ENCODE measurements at places on chromosomes 16 and 17.

DNA sequence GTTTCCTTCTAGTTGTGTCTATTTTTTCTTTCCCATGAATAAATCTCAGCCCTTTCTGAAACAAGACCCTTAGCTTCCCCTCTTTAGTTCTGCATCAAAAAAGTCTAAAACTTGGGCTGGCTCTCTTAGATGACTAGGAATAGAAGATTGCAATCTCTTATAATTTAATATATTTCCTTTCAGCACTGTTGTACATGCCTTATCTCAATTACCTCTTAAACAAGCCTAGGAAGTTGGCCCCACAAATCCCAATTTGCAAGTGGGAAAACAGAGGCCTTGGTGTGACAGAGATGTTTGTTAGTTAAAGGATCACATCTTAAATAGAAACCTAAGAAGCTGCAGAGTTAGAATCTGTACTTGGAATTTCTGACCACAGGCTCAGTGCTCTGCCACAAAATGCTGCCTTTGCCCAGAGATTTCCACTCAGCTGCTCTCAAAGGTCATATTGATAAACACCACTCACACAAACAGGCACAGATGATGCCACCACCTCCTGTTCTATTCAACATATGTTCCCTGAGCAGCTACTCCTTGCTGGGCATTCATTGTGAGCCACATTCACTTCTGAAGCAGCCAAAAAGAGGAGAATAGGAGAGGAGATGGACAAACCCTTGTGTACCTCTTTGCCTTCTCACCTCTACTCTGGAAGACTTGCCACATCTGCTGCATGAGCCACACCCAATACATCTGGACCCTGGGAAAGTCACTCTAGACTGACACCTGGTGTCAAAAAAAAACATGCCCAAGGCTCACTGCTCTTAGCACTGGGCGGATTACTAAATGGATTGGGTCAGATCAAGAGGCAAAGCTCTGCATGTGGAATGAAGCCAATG, 5.5 kb downstream of the CCDC182 start:
- DNase-seq = peak; percentile 22

DNA sequence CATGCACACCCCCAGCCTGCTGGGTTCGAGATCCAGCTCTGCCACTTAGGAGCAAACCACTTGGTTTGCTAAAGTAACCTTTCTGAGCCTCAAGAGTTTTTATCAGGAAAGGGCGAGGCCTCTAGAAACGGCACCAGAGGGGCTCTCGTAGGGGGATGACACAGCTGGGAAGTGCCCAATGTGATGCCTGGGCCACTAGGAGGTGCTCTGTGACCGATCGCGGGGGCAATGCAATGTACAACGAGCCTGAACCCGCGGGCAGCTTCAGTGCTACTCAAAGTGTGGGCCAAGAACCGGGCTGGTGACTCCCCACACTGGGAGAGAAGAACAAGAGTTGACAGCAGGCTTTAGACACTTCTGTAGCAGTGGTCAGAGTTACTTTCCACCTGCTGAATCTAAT, 9.4 kb downstream of the C16orf89 start:
- DNase-seq = peak; percentile 27

- no peak for DNase-seq
Observed at GRCh38 chr17:83129676-83130075, 50.3 kb downstream of the METRNL start.

DNA sequence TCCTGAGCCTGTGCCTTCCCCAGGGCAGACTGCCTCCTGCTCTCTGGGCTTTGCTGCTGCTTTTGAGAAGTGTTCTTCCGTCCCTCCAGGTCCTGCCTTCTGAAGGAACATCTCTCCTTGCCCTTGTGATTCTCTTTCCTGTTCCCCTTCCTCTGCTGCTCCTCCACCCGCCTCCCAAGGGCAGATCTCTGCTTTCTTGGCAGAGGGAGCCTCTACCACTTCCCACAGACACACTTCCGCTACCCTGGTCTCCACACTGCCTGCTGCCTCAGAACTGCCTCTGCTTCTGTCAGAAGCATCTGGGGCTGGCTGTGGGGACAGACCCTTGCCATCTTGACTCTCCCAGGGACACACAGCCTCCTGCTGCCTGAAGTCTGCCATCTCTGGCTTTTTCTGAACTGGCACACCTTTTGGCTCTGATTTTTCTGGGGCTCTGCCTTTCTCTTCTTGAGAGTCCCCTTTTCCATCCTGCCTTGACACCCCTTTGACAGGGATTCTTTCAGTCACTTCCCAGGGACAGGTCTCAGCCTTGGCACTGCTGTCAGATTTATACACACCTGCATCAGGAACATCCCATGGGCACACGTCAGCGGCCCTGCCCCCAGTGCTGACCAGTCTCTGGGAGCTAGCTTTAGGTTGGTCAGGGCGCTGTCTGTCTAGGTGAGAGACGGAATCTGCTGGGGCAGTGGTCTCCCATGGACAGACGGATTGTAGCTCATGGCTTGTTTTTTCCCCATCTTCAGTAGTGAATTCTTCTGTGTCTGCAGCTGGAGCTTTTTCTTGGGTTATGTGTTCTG, 16.6 kb downstream of the GPR179 start:
- no peak for DNase-seq

GRCh38 chr17:9363440-9364350, 211.9 kb downstream of the STX8 start:
- DNase-seq = peak; percentile 87

DNA sequence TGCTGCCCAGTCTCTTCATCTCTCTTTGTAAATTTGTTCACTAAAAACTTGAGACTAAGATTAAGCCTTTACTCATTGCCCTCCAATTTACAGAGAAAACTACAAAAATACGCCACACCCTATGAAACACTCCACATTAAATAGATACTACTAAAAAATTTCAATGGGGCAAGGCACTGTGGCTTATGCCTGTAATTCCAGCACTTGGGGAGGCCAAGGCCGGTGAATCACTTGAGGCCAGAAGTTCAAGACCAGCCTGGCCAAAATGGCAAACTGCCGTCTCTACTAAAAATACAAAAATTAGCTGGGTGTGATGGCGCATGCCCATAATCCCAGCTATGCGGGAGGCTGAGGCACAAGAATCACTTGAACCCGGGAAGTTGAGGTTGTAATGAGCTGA, 3.8 kb downstream of the UBE2O start:
- peak; percentile 18 for DNase-seq

GRCh38 chr17:59331929-59332748, 684 bp downstream of the YPEL2 start:
- no peak for DNase-seq

GRCh38 chr16:78211020-78211599, 111.7 kb downstream of the WWOX start:
- no peak for DNase-seq

DNA sequence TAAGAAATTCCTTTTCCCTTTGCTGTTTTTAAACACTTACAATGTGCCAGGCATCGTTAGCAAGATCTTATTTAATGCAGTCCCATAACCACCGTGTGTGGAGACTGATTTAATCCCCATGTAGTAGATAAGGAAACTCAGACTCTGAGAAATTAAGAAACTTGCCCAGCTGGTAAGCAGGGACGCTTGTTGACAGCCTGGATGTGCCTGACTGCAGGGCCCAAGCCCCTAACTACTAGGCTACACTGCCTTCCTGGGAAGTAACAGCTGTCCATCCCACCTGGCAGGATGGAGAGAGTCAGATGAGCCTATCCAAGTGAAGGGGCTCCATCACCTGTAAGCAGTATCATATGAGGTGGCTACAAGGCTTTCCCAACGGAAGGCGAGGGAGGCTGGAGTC, 23.1 kb downstream of the CDK5RAP3 start:
- no peak for DNase-seq

GRCh38 chr17:56596691-56597494, 3.4 kb downstream of the NOG start:
- no peak for DNase-seq

DNA sequence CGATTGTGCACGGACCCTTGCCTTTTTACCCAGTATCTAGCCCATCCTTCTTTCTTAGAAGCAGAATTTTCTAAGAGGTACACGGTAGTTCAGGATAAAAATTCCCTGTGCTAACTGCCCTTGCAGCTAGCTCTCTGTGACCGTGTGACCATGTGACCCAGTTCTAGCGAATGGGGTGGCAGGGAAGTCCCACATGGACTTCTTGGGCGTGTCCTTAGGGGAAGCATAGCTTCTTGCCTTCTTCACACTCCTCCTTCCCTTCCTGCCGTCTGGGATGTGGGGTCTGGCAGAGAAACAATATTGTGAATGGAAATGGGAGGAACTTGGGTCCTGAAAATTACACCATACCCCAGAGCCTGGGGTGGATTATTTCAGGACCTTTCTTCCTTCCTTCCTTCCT, 670.7 kb downstream of the MAF start:
- no peak for DNase-seq

GRCh38 chr16:10565167-10565566, 15.2 kb downstream of the EMP2 start:
- DNase-seq = peak; percentile 82

DNA sequence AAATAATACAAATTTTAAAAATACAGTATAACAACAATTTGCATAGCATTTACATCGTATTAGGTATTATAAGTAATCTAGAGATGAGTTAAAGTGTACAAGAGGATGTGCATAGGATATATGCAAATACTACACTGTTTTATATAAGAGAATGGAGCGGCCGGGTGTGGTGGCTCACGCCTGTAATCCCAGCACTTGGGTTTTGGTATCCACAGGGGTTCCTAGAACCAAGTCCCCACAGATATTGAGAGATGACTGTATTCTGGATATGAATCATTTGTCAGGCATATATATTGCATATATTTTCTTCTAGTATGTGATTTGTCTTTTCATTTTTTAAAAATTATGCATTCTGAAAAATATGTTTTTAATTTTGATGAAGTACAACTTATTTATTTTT, 77.5 kb upstream of the MSI2 start:
- no peak for DNase-seq

GRCh38 chr16:54289945-54290832, 3.6 kb upstream of the IRX3 start:
- DNase-seq = no peak

GRCh38 chr16:26614237-26614841, 452.4 kb upstream of the C16orf82 start:
- DNase-seq = no peak

GRCh38 chr17:7133424-7133823, 18.8 kb upstream of the ASGR2 start:
- no peak for DNase-seq

GRCh38 chr17:34894964-34895363, 66.3 kb downstream of the CCT6B start:
- no peak for DNase-seq

DNA sequence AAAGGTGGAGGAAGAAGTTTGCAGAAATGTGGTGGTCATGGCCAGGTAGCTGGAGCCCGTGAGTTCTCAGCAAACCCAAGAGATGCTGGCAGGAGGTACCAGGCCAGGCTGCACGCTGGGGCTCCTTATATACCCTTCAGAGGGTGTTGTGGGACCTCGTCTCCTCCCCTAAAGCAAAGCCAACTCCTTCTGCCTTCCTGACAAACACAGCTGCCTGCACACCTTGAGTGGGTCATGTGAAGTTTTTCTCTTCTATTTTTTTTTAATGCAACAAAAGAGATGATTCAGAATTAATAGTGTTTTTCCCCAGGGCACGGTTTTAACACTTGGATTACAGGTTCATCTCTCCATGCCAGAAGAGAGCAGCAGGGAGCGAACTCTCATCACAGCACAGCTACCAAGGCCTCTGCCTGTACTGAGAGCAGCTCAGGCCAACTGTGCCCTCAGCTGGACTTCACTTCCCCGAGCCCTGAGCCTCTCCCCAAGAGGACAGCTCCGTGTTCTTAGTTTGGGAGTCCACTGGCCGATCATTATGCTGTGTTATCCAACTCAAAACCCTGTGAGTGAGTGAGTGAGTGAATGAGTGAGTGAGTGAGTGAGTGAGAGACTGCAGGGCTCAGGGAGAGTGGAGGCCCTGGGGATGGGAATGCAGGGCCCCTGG, at the start of gene KRT15:
TSS of gene KRT15 (minus strand) at position 102 of the 661 bp plus-strand sequence. CDS start at position 39, 63 bp downstream.
- DNase-seq = peak; percentile 28

GRCh38 chr17:78137392-78138203, 7.0 kb downstream of the TMC8 start:
- no peak for DNase-seq

- no peak for DNase-seq
Observed at GRCh38 chr16:64437706-64438324, 684.0 kb downstream of the CDH11 start.

DNA sequence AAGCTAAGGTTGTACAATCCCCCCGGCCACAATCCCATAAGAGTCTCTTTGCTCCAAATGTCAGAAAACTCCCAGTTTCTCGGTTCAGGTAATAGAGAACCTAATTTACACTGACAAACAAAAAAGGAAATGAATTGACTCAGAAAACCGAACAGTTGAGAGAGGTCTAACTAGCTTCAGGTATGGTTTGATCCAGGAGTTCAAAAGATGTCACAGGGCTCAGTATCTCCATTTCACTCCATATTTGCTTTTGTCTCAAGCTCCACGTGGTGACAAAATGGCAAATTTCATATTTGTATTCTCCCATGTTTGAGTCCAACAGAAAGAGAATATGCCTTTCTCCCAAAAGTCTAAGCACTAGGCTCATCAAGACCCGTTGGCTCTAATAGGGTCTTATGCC, 117.4 kb downstream of the AXIN2 start:
- DNase-seq = no peak

GRCh38 chr17:70780031-70780430, 610.7 kb downstream of the KCNJ2 start:
- DNase-seq = peak; percentile 6

DNA sequence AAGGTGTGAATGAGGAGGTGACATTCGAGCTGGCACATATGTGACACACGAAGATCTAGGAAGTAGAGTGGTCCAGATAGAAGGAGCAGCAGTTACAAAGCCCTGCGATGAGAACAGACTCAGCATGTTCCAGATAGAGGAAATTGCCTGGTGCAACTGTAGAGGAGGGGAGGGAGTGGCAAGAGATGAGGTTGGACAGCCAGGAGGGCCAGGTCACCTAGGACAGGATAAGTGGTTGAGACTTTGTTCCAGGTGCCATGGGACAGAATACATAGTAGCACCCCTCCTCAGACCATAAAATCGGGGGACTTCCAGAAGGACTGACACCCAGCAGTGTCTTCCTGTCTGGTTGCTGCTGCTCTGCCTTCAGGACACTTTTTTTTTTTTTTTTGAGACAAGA, 11.0 kb upstream of the CENPT start:
- no peak for DNase-seq

DNA sequence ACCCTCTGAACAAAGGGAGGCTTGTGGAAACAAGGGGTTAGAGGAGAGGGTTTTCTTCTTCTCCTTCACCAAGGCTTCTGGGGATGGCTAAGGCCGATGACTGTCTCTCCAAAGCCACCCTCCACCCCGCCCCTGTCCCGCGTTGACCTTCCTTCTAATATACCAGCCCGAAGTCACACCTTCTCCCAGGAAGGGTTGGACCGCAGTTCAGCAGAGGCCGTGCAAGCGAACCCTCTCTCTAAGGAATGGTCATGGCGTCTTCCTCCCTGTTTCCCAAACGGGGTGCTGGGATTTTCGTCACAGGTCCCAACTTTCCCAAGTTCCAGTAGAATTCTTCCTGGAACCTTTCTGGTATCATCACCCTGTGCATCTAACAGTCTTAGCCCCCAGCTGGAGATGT, 49.4 kb downstream of the FZD2 start:
- no peak for DNase-seq

Data from fibroblast of mammary gland (primary cell).